T-helper 1 cell treated with Interleukin-12 subunit alpha and Interleukin-12 subunit beta and Interleukin-4 antibody, amounts not matched to agents 30 ng/mL and 1 ng/mL, for 36 hours (primary cell): ENCODE measurements at places on chromosomes 12 and 14. TPM values are rescaled to one million over a fixed set of nuclear protein-coding genes. Genes with fewer than 3 reads are reported as not detected.

The SLC35F4 gene
- not detected in 2 replicates for total RNA-seq

The FOXN4 gene
- not detected in 2 replicates for total RNA-seq

The GAS2L3 gene
- total RNA-seq, result 4.2 TPM in 2 replicates

The ATF7IP gene
- 104 and 105 TPM in 2 replicates for total RNA-seq

The CARMIL3 gene
- 2.3 and 3.2 TPM in 2 replicates for total RNA-seq

The SLC2A13 gene
- total RNA-seq, result 2.2 and 2.9 TPM in 2 replicates

The TSPAN9 gene
- 0.05 TPM in 1 of 2 replicates, not detected in the other for total RNA-seq

The BCAT1 gene
- total RNA-seq, result 38.0 and 39.7 TPM in 2 replicates
